NCI-H1436 treated with DMSO at 0.1 percent for 48 hours (cell line): ENCODE measurements at places on chromosomes 11 and 22.

GRCh38 chr11:67463680-67464410 lies 5.2 kb downstream of the TMEM134 start:
- DNase-seq: no peak

- DNase-seq: no peak
Observed at GRCh38 chr11:81658722-81659121, 1074.9 kb downstream of the FAM181B start.

DNA sequence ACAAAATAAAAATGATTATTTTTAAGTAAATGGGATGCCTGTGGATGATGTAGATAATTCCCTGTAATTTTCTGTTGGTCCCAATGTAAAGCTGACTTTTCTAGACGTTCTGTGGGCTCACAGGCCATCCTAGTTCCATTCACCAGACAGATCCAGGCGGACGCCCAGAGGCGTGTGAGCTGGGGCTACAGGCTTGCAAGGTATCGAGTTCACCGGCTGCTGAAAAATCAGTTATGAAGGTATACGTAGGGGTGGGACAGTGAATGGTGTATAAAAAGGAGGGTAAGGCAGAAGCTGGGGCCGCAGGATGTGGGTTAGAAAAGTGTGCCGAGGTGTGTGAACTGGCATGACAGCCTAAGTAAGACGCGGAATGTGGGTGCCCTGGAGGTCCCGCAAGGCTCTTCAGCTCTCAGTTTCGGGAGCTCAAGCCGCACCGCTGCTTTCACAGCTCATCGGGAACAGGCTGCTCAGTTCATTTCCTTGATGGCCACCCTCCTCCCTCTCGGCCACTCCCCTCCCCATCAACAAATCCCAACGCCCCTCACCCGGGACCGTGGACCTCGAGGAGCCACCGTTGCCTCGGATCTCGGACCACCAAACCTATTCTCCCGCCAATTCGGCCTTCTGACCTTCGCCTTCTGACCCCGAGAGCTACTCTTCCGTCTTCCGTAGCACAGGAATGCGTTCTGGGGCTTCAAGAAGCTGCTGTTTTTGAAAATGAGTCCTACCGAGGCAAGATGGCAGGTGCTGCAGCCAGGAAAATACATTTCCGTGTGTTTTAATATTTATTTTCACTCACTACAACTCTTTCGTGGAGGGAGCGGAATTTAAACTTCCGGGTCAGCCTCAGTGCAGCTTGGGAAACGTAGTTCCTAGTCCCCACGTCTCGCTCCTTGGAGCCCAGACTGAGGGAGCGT lies at the start of gene XNDC1N:
TSS of gene XNDC1N (minus strand) at position 775 of the 917 bp plus-strand sequence. CDS start 5,241 bp downstream, outside the sequence.
- peak; percentile 65 for DNase-seq

- DNase-seq: no peak
Observed at GRCh38 chr11:67271541-67272284, 5.4 kb downstream of the GRK2 start.

- no peak for DNase-seq
Observed at GRCh38 chr11:79325851-79326250, 115.0 kb downstream of the TENM4 start.

GRCh38 chr22:41201141-41201540 lies 4.0 kb upstream of the L3MBTL2 start:
- no peak for DNase-seq

DNA sequence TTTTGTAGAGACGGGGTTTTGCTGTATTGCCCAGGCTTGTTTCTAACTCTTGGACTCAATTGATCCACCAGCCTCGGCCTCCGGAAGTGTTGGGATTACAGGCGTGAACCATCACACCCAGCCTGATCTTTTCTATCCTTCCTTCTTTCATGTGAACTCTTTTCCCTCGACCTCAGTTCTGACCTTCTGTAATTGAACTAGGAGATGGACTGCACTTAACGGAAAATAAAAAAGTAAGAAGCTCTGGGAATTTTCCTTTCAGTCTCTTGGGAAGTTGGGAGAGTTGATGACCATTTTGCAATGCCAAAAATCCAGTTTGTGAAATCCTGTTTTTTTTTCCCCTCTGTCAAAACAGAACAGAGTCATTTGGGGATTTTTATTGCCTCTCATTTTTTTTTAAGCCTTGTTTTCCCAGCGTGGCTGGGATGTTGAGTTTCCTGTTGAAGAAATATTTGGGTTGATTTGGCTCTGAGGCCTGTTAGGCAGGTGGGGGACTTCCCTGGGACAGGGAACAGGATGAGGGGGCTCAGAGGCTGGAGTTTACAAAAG lies 26.9 kb upstream of the CYB5R3 start:
- DNase-seq: no peak

DNA sequence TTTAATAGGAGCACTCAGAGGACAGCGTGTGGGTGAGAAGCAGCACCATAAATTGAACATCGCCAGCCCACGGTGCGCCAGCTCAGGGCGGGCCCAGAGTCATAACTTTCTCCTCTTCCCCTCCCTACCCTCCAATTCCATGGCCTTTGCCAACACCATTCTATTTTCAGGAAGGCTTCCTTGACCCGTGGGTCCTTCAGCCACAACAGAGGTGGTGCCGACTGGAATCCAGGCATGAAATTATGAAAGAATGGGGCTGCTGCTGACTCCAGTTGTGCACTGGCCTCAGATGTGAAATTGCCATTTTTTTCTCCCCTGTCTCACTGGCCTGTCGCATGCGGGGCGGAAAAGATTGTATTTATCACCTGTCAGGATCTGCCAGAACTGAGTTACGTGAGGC lies 345.9 kb downstream of the MIAT start:
- no peak for DNase-seq

- no peak for DNase-seq
Observed at GRCh38 chr11:85866137-85866827, 11.1 kb downstream of the CCDC83 start.

DNA sequence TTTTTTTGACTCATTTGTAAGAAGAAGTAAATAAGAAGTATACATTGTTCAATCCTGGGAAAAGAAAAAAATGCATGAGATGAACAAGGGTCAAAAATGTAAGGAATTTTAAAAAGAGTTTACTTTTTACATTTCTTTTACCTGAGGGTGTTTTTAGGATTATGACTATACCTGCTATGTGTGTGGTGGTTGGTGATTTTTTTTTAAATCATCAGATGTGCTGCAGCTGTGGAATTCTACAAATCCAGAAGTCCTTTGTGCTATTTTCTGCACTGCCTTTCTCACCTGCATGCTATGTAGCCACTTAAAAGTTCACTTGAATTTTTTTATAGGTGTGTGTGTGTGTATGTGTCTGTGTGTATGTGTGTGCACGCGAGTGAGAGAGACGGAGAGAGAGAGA lies 185.3 kb downstream of the FAT3 start:
- no peak for DNase-seq

- DNase-seq: no peak
Observed at GRCh38 chr11:115488945-115489344, 15.3 kb downstream of the CADM1 start.

GRCh38 chr11:9103542-9104276 lies 12.3 kb upstream of the SCUBE2 start:
- no peak for DNase-seq

- DNase-seq: peak; percentile 34
Observed at GRCh38 chr22:28594797-28595462, 84.7 kb downstream of the TTC28 start.

- DNase-seq: no peak
Observed at GRCh38 chr22:47718337-47718736, 955.9 kb downstream of the TBC1D22A start.

DNA sequence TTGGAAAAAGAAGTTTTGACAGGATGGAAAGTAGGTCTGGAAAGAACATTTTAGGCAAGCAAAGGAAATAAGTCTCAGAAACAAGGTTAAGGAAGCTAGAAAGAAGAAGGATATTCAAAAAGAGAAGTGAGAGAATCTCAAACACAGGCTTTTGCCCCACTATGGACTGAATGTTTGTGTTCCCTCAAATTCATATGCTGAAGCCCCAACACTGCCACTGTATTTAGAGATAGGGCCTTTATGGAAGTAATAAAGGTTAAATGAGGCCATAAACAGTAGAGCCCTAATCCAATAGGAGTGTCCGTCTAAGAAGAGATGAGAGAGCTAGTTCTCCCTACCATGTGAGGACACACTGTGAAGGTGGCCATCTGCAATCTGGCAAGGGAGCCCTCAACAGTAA lies 20.6 kb upstream of the RPS13 start:
- no peak for DNase-seq

DNA sequence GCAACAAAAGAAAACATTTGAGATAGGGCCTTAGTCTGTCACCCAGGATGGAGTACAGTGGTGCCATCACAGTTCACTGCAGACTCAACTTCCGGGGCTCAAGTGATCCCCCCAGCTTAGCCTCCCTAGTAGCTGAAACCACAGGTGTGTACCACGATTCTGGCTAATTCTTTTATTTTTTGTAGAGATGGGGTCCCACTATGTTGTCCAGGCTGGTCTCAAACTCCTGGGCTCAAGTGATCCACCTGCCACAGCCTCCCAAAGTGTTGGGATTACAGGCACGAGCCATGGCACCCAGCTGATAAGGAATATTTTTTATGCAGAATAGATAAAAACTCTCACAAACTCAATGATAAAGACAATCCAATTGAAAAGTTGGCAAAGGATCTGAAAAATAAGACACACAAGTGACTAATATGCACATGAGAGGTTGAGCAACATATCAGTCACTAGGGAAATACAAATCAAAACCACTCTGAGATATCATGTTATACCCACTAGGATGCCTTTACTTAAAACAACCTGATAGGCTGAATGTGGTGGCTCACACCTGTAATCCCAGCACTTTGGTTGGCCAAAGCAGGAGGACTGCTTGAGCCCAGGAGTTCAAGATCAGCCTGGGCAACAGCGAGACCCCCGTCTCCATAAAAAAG lies 33.9 kb upstream of the CLTCL1 start:
- DNase-seq: no peak

- no peak for DNase-seq
Observed at GRCh38 chr11:37973941-37974340, 1375.9 kb upstream of the RAG2 start.

- no peak for DNase-seq
Observed at GRCh38 chr11:104165014-104165413, 1.1 kb upstream of the PDGFD start.

DNA sequence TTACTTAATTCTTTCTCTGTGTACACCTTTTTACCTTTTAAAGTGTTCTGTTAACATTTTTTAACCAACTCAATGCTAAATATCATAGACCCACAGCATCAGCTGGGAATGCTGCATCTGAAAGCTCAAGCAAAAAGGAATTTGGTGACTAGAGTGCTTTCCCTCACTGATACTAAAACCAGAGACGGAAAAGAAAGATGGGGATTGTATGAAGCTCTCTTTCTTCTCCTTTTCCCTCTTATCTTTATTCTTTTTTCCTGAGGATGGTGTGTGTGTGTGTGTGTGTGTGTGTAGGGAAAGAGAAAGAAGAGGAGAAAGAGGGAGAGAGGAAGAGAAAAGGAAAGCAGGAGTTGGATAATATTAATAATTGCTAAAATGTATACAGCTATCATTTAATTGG lies 4.1 kb upstream of the SIK2 start:
- DNase-seq: no peak

GRCh38 chr11:61947486-61948210 lies 2.5 kb upstream of the BEST1 start:
- DNase-seq: peak; percentile 31

- no peak for DNase-seq
Observed at GRCh38 chr11:124876818-124877630, 11.8 kb downstream of the ROBO3 start.

DNA sequence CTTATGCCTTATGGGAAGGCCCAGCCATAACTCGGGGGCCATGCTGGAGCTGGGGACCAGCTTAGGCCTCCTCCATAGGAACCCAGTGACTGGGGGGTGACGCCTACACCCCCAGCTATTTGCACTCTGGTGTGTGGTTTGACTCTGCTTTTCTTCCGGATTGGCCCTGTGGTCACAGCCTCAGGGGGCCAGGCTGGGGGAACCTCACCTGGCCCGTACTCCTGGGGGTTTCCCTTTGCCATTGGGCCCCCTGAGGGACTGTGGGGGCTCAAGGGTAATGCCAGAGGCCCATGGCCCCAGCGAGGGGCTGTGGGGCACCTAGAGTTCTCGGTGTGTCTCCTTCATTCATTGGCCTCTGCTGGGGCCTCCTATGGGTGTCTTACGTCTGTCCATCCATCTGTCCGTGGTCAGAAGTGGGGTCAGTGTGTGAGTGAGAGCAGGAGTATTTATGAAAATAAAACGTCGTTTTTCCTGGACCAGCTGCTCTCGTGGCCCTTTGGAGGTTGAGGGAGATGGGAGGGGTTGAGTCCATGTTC lies 6.3 kb upstream of the SH3BP1 start:
- DNase-seq: no peak

- DNase-seq: no peak
Observed at GRCh38 chr11:23797624-23798419, 699.0 kb upstream of the LUZP2 start.

DNA sequence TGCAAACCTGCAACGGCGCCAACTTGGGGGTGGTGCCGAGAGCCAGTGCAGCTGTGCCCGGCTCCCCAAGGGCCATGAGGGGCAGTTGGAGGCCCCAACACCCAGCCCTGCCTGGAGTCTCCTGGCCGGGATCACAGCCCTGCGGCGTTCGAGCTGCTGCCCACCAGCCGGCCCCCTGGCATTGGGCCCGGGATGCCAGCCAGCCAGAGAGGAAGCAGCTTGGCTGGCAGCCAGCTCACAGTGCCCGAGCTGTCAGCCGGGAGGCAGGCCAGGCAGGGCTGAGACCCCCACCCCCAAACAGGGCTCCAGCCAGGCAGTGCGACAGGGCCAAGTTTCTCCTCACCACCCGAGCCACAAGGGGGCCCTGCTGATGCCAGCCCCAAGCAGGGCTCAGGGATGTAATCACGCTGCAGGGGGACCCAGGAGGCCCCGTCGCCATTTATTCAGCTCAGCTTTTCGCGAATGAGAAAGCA lies 26.0 kb upstream of the TCF20 start:
- DNase-seq: no peak

- DNase-seq: no peak
Observed at GRCh38 chr11:5603326-5603725, 6.9 kb downstream of the TRIM6 start.

- no peak for DNase-seq
Observed at GRCh38 chr11:103773537-103773936, 262.9 kb upstream of the DDI1 start.

GRCh38 chr11:88405853-88406252 lies 68.3 kb upstream of the CTSC start:
- DNase-seq: no peak

GRCh38 chr11:19714387-19715363 lies 2.0 kb downstream of the NAV2 start:
- no peak for DNase-seq

GRCh38 chr11:119236490-119236889 lies 30.4 kb downstream of the CBL start:
- no peak for DNase-seq

- DNase-seq: no peak
Observed at GRCh38 chr11:104546501-104546900, 351.8 kb downstream of the CASP12 start.

DNA sequence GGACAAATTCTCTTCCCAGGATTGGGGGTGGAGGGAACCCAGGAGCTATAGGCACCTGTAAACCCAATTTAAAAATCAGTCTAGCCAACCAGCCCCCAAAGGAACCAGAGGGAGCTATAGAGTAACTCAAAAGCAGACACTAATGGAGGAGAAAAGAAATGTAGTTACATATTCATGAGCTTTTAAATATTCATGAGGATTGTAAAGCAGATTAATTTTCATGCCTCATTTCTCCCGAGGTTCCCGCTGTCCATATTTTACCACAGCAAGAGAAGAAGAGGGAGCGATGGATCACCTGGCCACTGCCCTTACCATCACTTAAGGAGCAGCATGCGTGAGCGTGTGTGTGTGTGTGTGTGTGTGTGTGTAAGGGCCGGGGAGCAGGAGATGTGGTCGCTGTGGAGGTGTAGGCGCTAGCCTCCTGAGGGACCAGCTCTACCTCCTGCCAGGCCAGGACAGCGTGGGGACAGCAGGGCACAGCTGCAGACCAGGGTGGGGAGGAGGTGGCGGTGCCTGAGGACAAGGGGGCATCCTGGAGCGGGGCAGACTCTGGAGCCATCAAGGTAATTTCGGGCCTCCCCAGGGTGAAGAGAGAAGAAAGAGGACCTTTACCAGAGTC lies 100.7 kb upstream of the THY1 start:
- DNase-seq: no peak
